Vagina (tissue), 2 donors: ENCODE measurements at places on chromosomes 7 and 10.

GRCh38 chr7:93159490-93159889 lies 11.3 kb upstream of the SAMD9L start:
- no peaks in the 10 kb centered on the region for H3K4me1 ChIP-seq
- H3K27ac ChIP-seq = no peak overlapping the region
- no peak for DNase-seq
- H3K36me3 ChIP-seq = no peaks in the 10 kb centered on the region
- H3K27me3 ChIP-seq = no peaks in the 10 kb centered on the region
- H3K4me3 ChIP-seq = no peak overlapping the region

DNA sequence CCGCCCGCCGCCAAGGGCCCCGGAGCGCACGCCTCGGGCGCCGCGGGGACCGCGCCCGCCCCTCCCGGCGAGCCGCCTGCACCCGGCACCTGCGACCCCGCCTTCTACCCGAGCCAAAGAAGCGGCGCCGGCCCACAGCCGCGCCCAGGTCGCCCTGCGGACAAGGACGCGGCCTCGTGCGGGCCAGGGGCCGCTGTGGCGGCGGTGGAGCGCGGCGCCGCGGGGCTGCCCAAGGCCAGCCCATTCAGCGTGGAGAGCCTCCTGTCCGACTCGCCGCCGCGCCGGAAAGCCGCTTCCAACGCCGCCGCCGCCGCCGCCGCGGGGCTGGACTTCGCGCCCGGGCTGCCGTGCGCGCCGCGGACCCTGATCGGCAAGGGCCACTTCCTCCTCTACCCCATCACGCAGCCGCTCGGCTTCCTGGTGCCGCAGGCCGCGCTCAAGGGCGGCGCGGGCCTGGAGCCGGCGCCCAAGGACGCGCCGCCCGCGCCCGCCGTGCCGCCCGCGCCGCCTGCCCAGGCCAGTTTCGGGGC lies 3.5 kb downstream of the UNCX start:
- no peaks in the 10 kb centered on the region for H3K4me1 ChIP-seq
- H3K27ac ChIP-seq = no peak overlapping the region
- DNase-seq = no peak

DNA sequence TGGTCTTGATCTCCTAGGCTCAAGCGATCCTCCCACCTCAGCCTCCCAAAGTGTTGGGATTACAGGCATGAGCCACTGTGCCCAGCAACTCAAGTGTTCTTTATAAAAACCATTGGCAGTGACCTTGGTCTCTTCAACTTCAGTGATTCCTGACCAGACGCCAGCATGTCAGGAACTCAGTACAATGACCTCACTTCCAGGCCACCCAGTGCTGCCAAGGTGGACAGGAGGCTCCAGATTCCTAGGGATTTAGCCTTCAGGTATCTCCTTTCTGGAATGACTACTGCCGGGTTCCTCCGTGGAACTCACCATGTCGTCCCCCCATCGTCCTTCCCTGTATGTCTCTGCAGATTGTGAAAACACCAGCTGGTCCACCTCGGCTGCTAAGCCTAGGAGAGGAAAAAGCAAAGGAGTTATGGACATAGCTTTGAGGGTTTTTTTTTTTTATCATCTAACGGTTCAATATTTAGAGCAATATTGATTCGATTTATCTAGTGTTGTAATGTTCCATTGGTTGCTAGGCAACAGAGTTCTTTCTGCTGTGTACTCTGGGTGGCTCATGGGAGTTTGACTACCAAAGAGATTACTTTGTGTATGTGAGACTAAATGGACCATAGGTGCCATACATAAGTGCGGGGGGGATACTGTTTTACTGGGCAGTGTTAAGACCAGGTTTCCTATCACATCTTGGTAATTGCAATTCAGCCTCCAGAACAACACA lies 425.8 kb upstream of the AUTS2 start:
- H3K27ac ChIP-seq = no peak overlapping the region
- H3K36me3 ChIP-seq = no peaks in the 10 kb centered on the region
- H3K4me1 ChIP-seq = no peaks in the 10 kb centered on the region
- no peak overlapping the region for H3K4me3 ChIP-seq
- DNase-seq = no peak

DNA sequence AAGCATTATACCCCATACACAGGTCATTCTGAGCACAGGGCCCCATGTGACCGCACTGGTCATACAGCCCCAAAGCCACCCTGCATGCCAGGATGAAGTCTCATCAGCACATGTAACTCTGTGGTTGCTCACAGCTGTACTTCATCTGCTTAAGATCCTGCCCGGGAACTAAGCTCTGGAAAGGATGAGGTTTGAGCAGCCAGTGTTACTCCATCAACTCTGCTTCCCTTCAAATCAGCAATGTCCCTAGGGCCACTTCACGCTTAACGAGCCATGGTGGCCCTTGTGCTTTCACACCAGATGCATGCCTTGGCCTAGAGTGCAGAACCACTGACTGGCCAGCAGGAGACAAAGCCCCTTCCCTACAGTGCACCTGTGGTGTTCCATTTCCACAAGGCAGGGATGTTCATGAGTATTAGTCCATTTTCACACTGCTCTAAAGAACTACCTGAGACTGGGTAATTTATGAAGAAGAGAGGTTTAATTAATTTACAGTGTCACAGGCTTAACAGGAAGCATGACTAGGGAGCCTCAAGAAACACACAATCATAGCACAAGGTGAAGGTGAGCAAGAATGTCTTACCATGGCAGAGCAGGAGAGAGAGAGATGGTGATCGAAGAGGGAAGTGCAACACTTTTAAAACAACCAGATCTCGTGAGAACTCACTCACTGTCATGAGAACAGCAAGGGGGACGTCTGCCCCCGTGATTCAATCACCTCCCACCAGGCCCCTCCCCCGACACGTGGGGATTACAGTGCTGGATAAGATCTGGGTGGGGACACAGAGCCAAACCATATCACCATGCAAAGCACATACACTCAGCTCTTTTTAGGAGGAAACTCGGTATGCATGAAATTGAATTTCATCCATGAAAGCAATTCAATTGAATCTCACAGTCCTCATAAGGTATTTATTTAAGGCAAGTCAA lies 149.0 kb upstream of the CDCA7L start:
- no peaks in the 10 kb centered on the region for H3K36me3 ChIP-seq
- H3K4me3 ChIP-seq = no peak overlapping the region
- H3K27me3 ChIP-seq = no peaks in the 10 kb centered on the region
- DNase-seq = no peak
- H3K27ac ChIP-seq = no peak overlapping the region
- peaks cover 5% of the 10 kb centered on the region for H3K4me1 ChIP-seq

DNA sequence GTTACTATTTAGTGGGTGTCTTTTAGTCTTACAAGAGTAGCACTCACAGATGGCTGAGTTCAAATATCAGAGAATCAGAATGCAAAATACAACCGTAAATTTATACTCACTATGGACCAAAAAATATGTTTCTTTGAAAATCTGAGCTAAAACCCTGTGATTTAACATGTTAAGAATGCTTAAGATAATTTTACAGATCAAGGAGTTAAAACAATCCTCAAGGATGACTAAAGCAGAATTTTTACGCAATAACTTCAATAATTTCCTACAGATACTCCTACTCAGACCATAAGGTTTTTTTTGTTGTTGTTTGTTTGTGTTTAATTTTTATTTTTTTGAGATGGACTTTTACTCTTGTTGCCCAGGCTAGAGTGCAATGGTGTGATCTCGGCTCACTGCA lies 47.9 kb upstream of the CCDC6 start:
- H3K4me3 ChIP-seq = no peak overlapping the region
- DNase-seq = no peak
- H3K4me1 ChIP-seq = no peaks in the 10 kb centered on the region

DNA sequence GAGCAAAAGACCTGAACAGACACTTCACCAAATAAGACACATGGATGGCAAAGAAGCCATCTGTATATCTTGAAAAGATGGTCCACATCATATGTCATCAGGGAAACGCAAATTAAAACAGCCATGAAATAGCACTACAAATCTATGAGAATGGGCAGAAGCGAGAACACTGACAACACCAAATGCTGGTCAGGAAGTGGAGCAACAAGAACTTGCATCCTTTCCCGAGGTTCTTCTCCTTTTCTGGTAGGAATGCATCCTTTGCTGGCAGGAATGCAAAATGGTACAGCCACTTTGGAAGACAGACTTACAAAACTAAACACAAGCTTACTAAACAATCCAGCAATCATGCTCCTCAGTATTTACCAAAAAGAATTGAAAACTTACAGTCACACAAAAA lies 60.0 kb downstream of the PIK3AP1 start:
- H3K27me3 ChIP-seq = no peaks in the 10 kb centered on the region
- no peak overlapping the region for H3K27ac ChIP-seq
- no peaks in the 10 kb centered on the region for H3K36me3 ChIP-seq
- DNase-seq = no peak
- no peak overlapping the region for H3K4me3 ChIP-seq

- no peak for DNase-seq
- H3K4me3 ChIP-seq = no peak overlapping the region
- no peaks in the 10 kb centered on the region for H3K27me3 ChIP-seq
Measured at GRCh38 chr7:835485-836401, 3.5 kb downstream of the SUN1 start.
